Activated T-helper 2 cell treated with anti-CD3 and anti-CD28 coated beads, Interferon-gamma antibody, Interleukin-2, Interleukin-4, amounts not matched to agents 10 μg/mL and 5 μg/mL and 100 μg/mL, durations not matched to agents 14 hours and 24 hours and 36 hours (primary cell): ENCODE measurements at places on chromosomes 3 and 15.

DNA sequence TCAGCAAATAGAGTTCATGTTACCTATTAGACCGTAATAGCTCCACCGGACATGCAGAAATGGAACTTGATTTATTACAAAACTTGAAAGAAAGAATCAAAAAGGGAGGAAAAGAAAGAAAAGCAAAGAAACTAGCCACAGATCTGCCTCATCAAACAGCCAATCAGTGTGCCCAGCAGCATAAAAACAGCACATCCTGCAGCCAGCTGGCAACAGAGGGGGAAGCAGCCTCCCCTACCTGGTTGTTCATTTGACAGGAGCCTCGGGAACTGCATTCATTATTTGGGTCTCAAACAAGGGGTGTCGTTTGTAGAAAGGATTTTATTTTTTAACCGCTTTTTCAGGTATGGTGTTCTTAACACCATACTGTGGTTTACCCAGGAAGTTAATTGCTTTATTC is 181.5 kb upstream of the TOPAZ1 start:
- no peak for DNase-seq

GRCh38 chr15:43441316-43441715 is 51.6 kb downstream of the TP53BP1 start:
- DNase-seq = no peak

GRCh38 chr3:27345959-27346865 is 23.0 kb downstream of the NEK10 start:
- no peak for DNase-seq

DNA sequence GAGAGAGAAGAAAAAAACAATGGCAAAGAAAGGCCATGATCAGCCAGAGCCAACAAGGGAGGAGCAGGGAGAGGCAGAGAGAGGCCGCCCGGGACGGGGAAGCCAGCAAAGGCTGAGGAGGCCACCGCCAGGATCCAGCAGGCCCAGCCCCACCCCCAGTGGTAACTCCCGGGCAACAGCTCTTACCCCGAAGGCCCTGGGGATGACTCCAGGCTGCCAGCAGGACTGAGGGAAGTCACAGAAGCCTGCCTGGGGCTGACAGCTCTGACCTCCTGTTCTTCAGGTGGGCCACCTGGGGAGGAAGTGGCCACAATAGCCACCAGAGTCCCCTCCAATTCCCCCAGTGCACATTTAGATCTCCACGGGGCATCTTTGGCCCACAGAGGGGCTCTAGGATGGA is 184.3 kb upstream of the LINGO1 start:
- no peak for DNase-seq

GRCh38 chr3:190645932-190646460 is 132.1 kb downstream of the IL1RAP start:
- no peak for DNase-seq

DNA sequence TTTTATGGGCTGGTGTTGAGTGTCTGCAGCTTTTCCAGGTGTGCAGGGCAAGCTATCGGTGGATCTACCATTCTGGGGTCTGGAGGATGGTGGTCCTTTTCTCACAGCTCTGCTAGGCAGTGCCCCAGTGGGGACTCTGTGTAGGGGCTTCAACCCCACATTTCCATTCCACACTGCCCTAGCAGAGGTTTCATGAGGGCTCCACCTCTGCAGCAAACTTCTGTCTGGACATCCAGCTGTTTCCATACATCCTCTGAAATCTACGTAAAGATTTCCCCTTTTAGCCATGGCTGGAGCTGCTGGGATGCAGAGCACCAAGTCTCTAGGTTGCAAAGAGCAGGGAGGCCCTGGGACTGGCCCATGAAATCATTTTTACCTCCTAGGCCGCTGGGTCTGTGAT is 11.6 kb downstream of the RFX7 start:
- no peak for DNase-seq

- no peak for DNase-seq
Observed at GRCh38 chr15:62138124-62138523, 27.0 kb downstream of the C2CD4B start.

GRCh38 chr15:31455499-31455898 is 128.9 kb downstream of the KLF13 start:
- DNase-seq = no peak

DNA sequence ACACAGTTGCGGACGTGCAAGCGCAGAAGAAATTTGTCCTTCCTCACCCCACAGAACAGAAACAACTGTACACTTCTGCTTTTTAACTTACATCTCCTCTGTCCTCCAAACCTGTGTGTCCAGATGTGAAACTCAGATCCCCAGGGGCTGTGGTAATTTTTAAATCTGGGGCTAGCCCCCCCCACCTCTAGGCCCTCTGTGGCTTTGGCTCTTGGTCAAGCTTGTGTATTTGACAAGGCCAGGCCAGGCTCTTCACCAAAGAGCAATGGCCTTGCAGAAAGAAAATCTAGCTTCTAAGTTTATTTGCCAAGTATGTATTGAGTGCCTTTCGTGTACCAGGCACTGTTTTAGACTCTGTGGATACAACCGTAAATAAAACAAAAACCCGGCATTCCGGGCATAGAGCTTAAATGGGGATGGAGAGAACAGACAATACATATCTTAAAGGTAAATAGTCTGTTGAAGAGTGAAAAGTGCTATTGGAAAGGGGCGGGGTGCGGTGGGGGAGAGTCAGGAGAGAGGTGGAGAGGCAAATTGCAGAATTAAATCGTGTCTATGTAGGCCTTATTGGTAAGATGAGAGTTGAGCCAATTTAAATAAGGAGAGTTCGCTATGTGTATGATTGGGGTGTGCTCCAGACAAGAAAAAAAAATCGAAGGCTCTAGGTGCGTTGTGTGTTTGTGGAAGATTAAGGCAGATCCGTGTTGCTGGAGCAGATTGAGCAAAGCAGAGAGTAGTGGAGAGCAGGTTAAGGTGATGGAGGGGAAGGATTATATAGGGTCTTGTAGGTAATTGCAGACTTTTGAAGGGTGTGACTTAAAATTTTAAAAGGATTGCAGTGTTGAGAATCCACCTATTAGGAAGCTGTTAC is 781 bp upstream of the DPH6 start:
- DNase-seq = no peak

- DNase-seq = no peak
Observed at GRCh38 chr3:73332558-73332957, 271.1 kb downstream of the EBLN2 start.

GRCh38 chr15:43280996-43281395 is 14.3 kb upstream of the TGM5 start:
- DNase-seq = no peak

- no peak for DNase-seq
Observed at GRCh38 chr3:16013568-16013967, 160.9 kb upstream of the GALNT15 start.

DNA sequence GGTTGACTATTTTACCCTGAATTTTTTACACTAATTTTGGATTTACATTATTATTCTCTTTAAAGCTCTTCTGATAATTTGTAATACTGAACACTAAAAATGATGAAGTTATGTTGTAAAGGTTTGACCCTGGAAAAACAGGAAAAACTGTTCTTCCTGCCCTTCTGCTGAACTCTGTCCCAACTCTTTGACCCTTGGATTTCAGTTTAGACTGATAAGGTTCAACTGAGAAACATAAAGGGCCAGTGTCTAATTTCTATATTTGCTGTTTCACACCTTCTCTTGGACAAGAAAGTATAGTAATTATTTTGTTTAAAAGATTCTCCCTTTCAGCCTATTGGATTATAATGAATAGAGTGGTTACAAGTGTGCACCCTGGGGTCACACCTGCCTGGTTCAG is 12.8 kb upstream of the TMOD3 start:
- DNase-seq = no peak

DNA sequence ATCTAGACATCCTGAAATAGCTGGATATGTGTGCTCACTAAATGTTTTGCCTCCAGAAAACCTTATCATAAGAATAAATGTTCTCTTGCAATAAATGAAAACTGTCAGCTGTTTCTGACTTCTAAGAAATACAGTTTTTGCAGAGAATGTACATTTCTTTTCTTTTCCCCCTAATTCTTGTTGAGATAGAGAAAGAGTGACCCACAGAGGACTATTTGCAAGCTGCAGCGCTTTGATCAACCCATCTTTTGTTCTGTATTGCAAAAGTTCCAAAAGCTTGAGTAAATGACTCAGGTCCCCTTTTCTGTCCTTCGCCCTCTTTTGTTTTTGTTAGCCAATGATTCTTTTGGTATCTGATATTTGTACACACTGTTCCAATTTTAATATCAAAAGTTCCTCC is 141.9 kb downstream of the BBX start:
- DNase-seq = no peak

DNA sequence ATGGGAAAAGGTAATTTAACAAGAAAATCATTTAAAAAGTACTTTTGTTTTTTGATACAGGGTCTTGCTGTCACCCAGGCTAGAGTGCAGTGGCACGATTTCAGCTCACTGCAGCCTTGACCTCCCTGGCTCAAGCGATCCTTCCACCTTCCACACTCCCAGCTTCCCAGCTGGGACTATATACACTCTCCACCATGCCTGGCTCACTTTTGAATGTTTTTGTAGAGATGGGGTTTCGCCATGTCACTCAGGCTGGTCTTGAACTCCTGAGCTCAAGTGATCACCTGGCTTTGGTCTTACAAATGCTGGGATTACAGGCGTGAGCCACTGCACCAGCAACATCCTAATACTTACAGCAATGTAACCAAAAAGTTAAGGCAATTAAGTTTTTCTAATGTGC is 3.5 kb upstream of the ZBTB11 start:
- DNase-seq = no peak

DNA sequence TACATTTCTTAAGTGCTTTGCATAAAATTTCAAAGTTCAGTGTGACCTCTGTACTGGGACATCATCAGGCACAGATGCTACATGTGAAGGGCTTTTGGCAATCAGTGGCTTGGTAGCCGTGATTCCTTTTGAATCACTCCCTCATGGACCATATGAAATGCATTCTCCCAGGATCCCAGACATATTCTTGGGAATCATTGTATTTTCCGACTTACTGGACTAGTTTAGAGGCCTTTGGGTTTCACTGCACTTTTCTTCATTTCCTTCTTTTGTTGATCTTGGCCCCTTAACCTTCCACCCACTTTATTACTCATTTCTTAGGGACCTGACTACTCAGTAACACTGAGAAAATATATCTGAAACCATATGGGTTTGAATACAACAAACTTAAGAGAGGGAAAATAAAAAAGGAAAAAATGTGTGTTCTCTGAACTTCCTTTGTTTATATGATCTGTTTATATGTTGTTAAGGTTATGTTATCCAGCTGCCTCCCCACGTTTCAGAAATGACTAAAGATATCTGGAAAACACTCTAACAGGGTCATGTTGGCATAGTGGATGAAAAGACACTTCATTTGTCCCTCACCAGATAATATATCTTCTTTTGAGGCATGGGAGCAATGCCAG is 35.1 kb downstream of the HMG20A start:
- DNase-seq = no peak

GRCh38 chr3:87615506-87615905 is 339.1 kb upstream of the POU1F1 start:
- DNase-seq = no peak

DNA sequence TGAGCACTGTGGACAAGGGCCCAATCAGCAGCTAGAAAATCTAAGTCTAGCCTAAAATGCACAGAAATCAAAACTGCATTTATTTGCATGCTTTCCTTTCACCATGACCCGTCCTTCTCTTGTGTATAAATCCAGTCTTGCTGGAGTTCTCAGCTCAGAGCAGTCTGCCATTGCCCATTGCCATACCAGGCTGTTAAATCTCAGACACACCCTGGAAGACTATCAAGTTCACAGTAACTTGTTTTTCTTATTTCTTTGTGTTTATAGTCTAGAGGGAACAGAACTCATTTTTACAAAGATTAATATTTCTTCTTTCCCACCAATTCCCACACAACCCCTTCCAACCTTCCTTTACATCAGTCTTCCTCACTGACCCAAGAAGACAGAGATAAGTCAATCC is 85.9 kb downstream of the COL8A1 start:
- no peak for DNase-seq

- no peak for DNase-seq
Observed at GRCh38 chr15:89855948-89856347, 37.8 kb downstream of the AP3S2 start.

GRCh38 chr3:46674031-46674845 is 19.2 kb downstream of the ALS2CL start:
- no peak for DNase-seq

DNA sequence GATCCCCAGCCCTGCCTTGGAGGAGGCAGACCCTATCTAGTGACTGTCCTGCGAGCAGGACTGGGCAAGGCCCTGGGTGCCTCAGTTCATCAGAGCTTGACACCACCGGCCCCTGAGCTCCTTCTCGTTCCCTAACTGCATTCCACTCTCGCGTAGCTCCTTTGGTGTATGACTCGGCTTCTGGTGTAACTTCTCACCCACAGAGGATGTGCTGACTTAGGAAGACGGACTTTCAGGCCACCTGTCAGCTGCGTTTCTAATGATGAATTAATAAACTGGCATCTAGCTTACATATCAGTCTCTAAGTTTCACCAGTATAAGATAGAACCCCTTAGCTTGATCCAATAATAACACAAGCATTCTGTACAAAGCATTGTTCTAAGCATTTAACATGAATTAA is 17.5 kb downstream of the ABCF3 start:
- no peak for DNase-seq

GRCh38 chr3:40915346-40915865 is 283.9 kb upstream of the CTNNB1 start:
- no peak for DNase-seq

GRCh38 chr3:55376753-55377347 is 110.3 kb downstream of the WNT5A start:
- DNase-seq = no peak

- peak; percentile 44 for DNase-seq
Observed at GRCh38 chr15:82298520-82298919, 35.9 kb downstream of the SAXO2 start.

DNA sequence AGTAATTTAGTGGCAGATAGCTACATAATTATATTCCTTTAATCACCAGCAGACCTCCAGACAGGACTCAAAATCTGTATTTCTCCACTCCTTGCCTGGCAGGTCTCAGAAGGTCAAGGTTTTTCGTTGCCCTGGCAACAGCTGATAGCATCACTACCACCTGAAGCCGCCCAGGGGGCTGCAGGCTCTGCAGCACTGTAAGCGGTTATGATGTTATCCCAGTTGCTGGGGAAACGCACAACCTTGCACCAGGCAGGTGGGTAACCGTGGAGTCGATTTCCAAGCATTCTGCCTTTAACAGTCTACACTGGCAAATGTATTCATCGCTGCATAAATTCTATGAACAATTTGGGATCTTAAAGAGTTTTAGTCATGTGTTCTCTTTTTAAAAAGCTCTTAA is 756.3 kb downstream of the NTRK3 start:
- DNase-seq = no peak

- no peak for DNase-seq
Observed at GRCh38 chr3:189202583-189202982, 30.8 kb downstream of the TPRG1 start.
